Prostate gland (tissue), 2 donors: ENCODE measurements at places on chromosomes 3 and 15.

- no peak for DNase-seq
These were observed 27.3 kb downstream of the KLF13 start for GRCh38 chr15:31353931-31354330.

GRCh38 chr3:162777118-162777517 lies 1280.5 kb downstream of the OTOL1 start:
- DNase-seq, result no peak

- DNase-seq, result no peak
These were observed 266.4 kb downstream of the GABRG3 start for GRCh38 chr15:27237319-27237939.

DNA sequence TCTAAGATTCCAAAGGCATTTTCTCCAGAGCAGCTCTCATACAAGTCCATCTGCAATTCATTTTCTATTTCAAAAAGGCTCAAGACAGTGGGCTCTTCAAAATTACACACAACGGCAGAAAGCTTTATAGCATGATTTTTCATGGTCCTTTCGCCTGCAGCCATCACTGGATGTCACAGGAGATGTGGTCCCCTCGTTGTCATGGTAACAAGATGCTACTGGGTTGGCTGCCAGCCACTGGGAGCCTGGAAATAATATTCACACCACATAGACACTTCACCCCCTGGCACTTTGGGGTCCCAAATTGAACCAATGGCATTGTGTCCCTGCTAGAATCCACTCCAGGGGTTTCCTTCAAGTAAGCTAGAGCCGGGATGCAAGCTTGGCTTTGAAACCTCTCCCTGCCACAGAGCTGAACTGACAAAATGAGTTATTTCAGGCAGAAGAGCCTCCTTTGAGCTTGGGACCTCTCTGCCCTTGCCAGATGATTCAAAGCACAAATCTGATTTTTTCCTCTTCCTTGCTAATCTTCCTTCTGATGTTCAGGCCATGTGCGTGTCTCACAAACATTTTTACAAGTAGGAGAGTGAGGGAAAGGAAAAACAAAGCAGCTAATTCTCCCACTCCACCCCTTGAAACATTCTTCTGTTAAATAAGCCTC lies 512.6 kb upstream of the ADAMTS9 start:
- DNase-seq, result no peak

DNA sequence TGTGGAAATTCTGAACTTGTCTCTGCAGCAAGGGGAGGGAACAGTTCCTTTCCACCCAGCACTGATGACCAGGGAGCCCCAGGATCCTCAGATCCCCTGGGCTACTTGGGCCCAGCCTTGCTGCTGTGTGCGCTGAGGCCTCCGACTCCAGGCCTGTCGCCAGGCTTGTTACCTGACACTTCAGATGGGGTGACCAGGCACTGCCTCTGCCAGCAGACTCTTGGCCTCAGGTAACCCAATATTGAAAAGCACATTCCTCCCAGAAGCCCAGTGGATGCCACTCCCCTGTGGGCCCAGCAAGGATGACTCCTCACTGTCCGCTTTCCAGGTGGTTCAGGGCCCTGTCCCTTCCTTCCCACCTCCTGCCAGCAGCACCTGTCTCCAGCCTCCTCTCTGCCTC lies 3.5 kb upstream of the PLA2G4E start:
- no peak for DNase-seq

DNA sequence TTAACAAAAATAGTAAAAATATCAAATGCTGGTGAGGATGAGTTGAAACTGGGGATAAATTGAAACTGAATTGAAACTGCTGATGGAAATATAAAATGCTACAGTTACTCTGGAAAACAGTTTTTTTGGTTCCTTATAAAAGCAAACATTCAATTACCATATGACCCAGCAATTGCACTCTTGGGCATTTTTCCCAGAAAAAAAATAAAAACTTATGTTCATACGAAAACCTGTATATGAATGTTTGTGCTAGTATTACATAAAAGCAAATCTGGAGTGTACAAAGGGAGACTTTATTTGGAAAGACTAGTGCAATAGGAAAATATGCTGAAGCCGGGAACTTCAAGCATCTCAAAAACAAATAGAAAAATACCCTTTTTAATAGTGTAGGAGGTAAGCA lies 857.9 kb upstream of the CADM2 start:
- no peak for DNase-seq

GRCh38 chr15:38127306-38127771 lies 125.3 kb upstream of the SPRED1 start:
- DNase-seq, result no peak

GRCh38 chr15:71629781-71630474 lies 180.4 kb upstream of the NR2E3 start:
- no peak for DNase-seq

- no peak for DNase-seq
These were observed 106.8 kb downstream of the SLMAP start for GRCh38 chr3:57862894-57863293.

GRCh38 chr3:101010296-101010695 lies 17.1 kb upstream of the ABI3BP start:
- no peak for DNase-seq

DNA sequence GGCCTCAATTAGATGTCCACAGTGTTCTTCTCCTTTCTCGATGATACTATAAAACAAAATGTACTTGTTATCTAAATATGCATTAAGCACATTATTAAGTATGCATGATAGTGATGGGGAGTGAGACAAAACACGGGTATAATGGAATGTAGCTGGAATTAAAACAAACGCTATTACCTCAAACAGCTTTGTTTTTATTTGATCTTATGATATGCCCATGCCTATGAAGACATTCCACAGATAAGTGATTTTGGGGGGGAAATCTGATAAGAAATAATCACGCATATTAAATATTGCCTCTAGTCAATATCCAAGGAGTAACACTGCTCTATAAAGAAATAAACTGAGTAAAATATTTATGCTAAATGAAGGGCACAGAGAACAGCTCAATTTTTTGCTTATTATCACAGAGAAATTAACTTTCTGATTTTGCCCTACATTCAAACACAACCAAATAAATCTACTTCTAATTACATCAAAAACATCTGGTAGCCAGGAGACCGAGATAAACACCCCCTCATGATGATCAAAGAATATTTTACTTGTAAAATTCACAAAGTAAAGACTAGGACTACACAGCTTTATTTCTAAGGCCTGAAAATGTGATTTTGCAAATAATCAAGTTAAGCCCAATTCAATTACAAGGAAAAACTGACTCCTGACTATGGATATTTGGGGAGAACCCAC lies 1.9 kb downstream of the COX17 start:
- DNase-seq, result no peak

DNA sequence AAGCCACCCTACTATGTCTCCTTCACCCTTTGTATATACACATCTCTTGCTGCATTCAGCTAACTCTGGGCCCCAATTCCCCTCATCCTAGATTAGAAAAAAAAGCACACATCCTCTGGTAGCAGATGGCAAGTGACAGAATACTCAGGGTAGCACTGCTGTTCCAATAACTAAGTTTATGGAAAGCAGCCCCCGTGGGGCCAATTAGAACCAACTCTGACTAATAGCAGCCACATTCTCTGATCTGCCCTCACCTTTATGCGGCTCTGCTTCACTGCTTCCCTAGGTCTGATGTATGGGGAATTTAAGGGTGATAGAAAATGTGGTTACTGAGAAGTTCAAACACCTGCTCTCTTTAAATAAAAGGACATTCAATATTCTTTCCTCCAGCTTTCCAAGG lies 74.9 kb upstream of the SETMAR start:
- DNase-seq, result no peak

DNA sequence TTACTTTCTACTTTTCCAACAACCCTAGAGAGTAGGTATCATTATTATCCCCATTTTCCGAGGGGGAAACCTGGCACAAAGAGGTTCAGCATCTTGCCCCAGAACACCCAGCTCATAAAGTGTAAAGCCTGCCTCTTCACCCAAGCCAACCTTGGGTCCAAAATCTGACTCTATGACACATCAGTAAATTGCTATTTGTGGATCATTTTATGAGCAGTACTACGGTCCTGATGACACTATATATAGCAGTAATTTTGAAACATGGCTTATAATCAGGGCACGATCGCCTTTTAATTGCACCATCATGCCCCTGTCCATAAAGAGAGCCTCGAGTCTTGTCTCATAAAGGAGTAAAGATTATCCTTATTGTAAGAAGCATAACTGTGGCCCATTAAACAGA lies 9.7 kb downstream of the MAGI1 start:
- no peak for DNase-seq

- DNase-seq, result no peak
These were observed 13.3 kb downstream of the EBLN2 start for GRCh38 chr3:73074781-73075180.

GRCh38 chr3:12892840-12893189 lies 51.5 kb upstream of the RPL32 start:
- DNase-seq, result no peak

GRCh38 chr3:30112411-30112810 lies 494.0 kb upstream of the TGFBR2 start:
- no peak for DNase-seq

DNA sequence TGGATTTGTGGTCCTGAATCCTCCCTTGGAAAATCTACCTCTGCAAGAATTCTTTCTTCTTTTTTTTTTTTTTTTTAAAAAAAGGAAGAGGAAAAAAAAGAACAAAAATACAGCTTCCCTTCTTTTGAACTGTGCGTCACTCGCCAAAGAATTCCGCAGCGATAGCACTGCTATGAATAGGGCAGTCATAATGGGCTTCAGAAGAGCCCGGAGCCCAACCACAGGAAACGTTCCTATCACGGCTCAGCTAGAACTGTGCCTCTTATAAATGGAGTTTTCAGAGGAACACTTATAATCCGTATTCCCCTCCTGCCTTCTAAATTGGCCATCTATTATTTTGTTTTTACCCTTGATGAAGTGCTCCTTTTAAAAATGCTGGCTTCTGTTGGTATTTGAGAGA lies 227.7 kb downstream of the ADAMTS17 start:
- no peak for DNase-seq

DNA sequence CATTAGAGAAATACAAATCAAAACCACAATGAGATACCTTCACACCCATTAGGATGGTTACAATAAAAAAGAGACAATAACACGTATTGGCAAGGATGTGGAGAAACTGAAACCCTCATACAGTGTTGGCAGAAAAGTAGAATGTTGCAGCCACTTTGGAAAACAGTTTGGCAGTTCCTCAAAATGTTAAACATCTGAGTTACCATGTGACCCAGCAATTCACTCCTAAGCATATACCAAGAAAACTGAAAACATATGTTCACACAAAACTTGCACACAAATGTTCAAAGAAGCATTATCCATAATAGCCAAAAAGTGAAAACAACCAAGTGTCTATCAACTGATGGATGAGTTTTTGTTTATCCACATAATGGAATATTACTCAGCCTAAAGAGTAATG lies 166.9 kb upstream of the FAM3D start:
- no peak for DNase-seq

DNA sequence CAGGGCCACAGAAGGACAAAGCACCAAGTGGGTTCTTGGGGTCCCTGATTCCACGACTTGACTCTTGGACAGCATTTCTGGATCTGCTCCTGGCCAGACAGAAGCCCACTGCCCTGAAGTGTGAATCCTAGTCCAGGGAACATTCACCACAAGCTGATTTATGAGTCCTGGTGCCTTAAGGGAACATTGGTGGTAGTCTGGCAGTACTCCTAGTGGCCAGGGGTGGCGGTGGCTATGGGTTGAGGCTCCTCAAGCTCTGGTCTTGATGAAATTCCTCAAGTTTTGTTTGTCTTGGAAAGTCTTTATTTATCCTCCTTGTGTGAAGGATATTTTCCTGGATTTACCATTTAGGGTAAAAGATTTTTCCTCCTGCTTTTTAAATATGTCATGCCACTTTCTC lies 307.5 kb downstream of the PYDC2 start:
- no peak for DNase-seq

GRCh38 chr3:100804631-100805030 lies 95.3 kb downstream of the TFG start:
- DNase-seq, result no peak

DNA sequence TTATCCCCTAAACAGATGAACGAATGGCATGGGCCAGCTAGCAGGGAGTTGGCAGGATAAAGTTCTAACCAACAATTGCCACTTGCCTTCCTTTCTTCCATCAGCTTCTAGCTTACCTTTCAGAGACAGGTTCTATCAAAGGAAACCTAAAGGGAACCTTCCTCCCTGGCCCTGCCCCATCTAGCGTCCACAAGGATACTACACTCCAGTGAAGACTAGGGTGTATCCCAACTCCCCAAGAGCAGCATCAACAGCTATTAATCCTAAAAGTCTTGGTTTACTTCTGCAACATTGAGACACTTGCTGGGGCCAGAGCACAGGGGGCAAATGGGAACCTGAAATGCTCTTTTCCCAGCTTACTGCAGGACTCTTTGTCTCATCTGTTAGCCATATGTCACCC lies 37.0 kb upstream of the TMC3 start:
- no peak for DNase-seq

- no peak for DNase-seq
These were observed 553.5 kb upstream of the CCDC54 start for GRCh38 chr3:106823701-106824100.

DNA sequence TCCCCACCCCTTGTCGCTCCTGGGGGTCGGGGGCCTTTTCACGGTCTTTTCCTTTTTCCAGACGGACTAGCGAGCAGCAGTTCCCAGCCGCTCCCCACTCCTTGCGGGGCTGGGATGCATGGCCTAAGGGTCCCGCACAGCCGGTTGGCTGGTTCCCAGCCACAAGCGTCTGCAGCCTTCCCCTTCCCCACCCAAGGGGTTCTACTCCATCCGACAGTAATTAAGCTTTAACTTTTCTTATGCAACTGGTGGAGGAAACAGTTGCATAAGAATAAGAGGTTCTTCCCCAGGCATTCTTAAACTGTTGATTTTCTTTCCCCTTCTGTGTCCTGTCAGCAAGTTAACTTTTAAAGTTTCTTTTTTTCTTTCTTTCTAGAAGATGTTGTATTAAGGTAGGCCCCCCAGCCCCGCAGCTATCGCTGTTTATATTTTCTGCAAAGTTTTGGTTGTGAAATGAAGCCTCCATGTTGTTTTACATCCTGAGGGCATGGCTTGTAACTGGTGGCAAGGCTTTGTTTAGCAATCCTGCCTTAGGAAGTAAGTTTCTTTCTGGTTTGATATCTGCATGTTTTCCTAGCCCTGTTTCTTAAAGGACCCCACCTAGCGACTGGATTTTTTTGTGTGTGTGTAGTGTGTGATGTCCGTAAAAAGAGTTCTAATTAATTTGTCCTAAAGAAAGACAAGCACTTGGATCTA lies 207.5 kb downstream of the ZNF385D start:
- no peak for DNase-seq

DNA sequence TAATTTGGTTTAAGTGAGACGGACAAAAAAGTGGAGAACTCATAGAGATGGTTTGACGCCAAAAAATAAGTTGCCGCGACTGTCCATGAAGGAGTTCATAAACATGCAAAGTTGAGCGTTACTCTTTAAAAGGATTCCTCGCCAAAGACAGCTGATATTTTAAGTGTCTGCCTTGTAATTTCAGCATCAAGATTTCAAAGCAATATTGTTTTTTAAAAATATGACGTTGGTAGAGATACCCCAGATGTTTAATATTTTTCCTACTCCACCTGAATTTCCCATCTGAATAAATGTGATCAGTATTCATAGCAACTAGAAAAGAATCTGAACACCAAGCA lies 155.0 kb downstream of the TUSC7 start:
- no peak for DNase-seq
